ENCODE measurements at places on chromosomes 1 and 21. TPM values are rescaled to one million over a fixed set of nuclear protein-coding genes. Genes with fewer than 3 reads are reported as not detected.

DNA sequence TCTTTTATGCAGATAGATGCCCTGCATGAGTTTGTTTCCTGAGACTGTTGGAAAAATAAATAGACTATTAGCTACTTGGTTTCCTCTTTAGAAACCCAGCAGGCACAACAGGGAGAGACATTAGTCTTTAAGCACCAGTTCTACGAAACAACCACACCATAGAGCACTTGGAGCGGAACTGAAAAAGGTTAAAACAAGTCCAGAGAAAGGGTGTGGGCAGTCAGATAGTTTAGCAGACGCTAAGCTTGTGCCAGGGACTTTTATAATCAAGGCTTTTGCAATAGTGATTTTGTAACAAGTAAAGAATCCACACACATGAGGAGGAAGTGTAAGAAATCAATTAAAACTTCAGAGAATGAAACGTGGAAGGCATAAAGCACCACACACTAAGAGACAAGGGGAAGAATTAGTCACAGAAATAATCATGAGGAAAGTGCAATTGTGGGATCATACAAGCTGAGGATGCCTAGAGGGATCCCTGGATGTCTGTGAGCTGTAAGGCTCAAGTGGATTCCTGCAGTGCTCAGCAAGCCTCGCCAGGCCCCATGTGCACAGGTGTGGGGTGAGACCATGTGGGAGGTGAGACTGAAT is 37.8 kb upstream of the TLR5 start:
- DNase-seq: no peak
- peaks cover 1% of the 10 kb centered on the region for H3K36me3 ChIP-seq

DNA sequence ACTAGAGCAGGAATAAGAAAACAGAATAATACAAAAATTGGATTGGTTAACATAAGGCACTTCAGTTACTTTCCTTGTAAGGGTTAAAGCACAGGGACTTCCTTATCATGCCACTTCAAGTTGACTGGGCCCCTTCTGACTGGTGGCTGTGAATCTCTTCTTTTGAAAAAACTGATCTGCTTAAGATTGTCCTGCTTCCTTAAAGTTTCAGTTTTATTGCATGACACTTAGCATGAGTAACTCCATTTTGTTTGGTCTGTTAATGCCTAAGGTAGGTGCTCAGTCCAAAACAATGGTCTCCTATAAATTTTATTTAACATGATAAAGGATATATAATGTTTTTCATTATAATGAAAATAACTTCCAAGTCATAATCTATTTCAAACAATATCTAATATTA is 37.6 kb downstream of the UBE2U start:
- no peak overlapping the region for H3K4me3 ChIP-seq
- H3K4me1 ChIP-seq: peaks cover 36% of the 10 kb centered on the region
- no peaks in the 10 kb centered on the region for H3K36me3 ChIP-seq
- H3K27ac ChIP-seq: no peak overlapping the region
- no peaks in the 10 kb centered on the region for H3K27me3 ChIP-seq

The MAN1A2 gene
- 45.1 TPM for total RNA-seq

- no peaks in the 10 kb centered on the region for H3K36me3 ChIP-seq
- no peak overlapping the region for H3K4me3 ChIP-seq
- no peaks in the 10 kb centered on the region for H3K4me1 ChIP-seq
These were observed 450.4 kb downstream of the MATN1 start for GRCh38 chr1:30273021-30273325.

DNA sequence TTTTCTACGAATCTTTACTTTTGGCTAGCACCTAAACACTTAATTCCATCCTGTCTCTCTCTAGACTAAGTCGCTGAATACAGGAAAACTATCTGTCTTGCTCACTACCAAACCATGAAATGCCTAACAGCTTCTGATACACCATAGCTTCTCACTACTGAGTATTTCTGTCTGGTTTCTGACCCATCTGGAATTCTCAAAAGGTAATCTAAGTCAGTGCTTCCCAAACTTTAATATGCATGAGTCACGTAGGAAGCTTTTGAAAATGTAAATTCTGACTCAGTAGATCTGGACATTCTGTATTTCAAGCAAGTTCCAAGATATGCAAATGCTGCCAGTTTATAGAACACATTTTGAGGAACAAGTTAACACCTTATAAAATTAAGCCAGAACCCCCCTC is 9.2 kb upstream of the OVGP1 start:
- no peak overlapping the region for H3K27ac ChIP-seq
- peaks cover 26% of the 10 kb centered on the region for H3K36me3 ChIP-seq
- no peak overlapping the region for H3K4me3 ChIP-seq
- no peaks in the 10 kb centered on the region for H3K27me3 ChIP-seq
- DNase-seq: no peak
- no peaks in the 10 kb centered on the region for H3K4me1 ChIP-seq

- H3K4me1 ChIP-seq: peaks cover 70% of the 10 kb centered on the region
- H3K27me3 ChIP-seq: no peaks in the 10 kb centered on the region
- no peaks in the 10 kb centered on the region for H3K36me3 ChIP-seq
- no peak overlapping the region for H3K4me3 ChIP-seq
- H3K27ac ChIP-seq: peak overlapping the region; percentile 60
- no peak for DNase-seq
These were observed 83.5 kb downstream of the MAN1C1 start for GRCh38 chr1:25700144-25700523.

DNA sequence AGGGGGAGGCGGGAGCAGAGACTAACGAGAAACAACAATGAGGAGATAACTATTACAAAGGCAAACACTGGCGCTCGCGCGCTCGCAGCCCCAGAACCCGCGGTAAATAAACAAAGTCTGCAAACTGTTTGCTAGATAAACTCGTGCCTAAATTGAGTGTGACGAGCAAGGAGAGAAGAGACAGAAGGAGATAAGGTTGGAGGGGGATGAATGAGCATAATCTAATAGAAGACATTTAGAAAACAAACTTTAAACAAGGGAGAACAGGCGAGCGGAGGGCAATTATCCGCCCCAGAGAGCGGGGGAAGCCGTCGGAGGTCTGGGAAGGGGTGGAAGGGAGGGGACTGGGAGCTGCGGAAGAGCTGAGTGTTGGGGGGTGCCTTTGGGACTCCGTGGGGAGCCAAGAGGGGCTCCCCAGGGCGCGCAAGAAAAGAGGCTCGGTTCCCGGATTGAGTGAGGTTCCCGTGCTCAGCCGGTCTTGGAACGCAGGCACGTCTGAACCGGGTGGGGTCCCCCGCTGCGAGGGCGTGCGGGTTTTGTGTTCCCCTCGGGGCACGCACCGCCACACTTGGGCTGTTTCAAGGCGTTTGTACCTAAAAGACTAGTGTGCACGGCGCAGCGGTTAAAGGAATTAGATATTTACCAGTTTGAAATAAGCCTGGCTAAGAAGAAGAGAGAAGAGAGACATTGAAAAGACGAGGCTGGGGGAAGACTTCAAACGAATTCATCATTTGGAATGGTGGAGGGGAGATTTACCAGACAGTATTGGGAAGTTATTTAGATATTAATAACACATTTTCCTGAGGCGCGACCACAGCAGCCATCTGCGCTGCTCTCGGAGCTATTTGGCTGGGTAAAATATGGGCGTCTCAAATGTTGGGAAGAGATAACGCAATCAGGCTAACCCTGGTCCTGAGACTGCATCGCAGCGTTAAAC is 10.6 kb downstream of the PAX7 start:
- no peak overlapping the region for H3K4me3 ChIP-seq
- H3K36me3 ChIP-seq: no peaks in the 10 kb centered on the region
- peaks cover 10% of the 10 kb centered on the region for H3K4me1 ChIP-seq
- DNase-seq: no peak

GRCh38 chr1:41535716-41536115 is 51.2 kb upstream of the EDN2 start:
- H3K4me3 ChIP-seq: no peak overlapping the region
- H3K27ac ChIP-seq: no peak overlapping the region
- peaks cover 8% of the 10 kb centered on the region for H3K27me3 ChIP-seq
- DNase-seq: peak; percentile 28

GRCh38 chr1:184958554-184959353 is 15.6 kb downstream of the NIBAN1 start:
- H3K27ac ChIP-seq: peak overlapping the region; percentile 25
- no peaks in the 10 kb centered on the region for H3K27me3 ChIP-seq
- no peak for DNase-seq
- H3K4me1 ChIP-seq: peaks cover 27% of the 10 kb centered on the region

The CNKSR1 gene
- total RNA-seq: 0.80 TPM

DNA sequence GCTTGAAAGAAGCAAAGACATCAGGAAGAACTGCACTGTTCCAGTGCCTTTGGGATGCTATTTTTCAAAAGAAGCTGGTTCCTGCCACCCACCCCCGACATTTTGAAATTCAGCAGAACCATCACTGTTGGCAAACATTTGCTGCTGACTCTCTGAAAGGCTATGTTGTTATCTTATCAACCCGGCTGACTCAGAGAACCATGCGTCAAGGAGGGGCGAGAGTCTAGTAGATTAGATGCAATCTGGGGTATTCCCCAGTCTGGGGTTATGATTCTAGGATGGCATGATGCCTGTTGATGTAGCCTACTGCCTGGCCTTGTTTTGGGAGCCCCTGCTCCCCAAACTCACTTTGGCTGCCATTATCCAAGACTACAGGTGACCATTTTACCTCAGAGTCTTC is 267.8 kb upstream of the RUNX1 start:
- DNase-seq: no peak
- H3K4me1 ChIP-seq: no peaks in the 10 kb centered on the region
- no peaks in the 10 kb centered on the region for H3K36me3 ChIP-seq
- H3K27ac ChIP-seq: no peak overlapping the region

DNA sequence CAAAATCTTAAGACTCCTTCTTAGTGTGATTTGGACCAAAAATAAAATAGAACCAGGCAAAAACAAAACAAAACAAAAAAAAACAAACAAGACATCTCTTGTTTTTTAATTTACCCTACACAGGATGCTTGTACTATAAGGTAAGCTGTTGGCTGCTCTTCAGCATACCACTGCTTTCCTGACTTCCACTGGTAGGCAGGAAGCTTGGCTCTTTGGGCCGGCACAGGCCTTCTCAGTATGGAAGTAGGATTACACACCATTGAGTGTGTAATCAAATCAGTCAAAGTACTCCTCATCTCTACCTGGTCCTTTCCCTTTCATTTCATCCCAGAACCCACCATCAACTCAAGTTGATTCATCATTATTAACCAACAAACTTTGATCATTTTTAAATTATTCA is 61.9 kb upstream of the RGS1 start:
- peaks cover 40% of the 10 kb centered on the region for H3K4me1 ChIP-seq
- no peak overlapping the region for H3K27ac ChIP-seq
- no peaks in the 10 kb centered on the region for H3K27me3 ChIP-seq

DNA sequence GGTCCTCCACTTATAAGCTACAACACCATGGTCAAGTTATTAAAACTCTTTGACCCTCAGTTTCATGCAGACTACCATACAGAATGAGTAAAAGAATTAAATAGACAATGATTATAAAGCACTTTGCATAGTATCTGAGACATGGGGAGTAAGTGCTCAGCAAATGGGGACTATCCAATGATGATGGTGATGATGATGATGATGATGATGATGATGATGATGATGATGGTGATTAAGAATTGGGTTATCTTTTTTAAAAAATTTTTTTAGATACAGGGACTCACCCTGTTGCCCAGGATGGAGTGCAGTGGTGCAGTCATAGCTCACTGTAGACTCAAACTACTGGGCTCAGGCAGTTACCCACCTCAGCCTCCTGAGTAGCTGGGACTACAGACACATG is 8.1 kb upstream of the EPS15 start:
- no peaks in the 10 kb centered on the region for H3K36me3 ChIP-seq
- no peaks in the 10 kb centered on the region for H3K4me1 ChIP-seq

GRCh38 chr1:164602101-164602422 is 43.1 kb downstream of the PBX1 start:
- no peak overlapping the region for H3K4me3 ChIP-seq
- H3K36me3 ChIP-seq: peaks cover 2% of the 10 kb centered on the region
- DNase-seq: no peak
- H3K4me1 ChIP-seq: peaks cover 43% of the 10 kb centered on the region

GRCh38 chr21:44885615-44886014 is 12.1 kb upstream of the PTTG1IP start:
- H3K4me3 ChIP-seq: no peak overlapping the region
- peaks cover 15% of the 10 kb centered on the region for H3K4me1 ChIP-seq
- peaks cover 10% of the 10 kb centered on the region for H3K27me3 ChIP-seq
- no peak for DNase-seq
- H3K27ac ChIP-seq: no peak overlapping the region

DNA sequence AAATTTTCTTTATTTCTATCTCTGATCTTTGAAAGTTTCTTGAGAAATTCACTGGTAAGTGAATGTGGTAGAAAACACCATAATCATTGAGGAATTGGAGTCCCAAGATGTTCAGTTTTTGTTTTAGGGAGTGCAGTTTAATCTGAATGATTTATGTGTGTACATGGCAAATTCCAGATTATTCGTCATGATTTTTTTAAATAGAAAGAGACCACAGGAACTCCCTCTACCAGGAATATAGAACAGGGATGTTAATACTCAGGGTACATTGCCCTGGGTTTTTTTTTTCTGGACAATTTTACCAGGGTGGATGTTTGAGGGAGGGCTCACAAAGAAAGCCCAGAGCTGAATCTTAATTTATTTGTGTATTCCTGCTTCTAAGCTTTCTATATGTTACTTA is 109.0 kb downstream of the VPS13D start:
- peaks cover 69% of the 10 kb centered on the region for H3K4me1 ChIP-seq
- H3K27me3 ChIP-seq: no peaks in the 10 kb centered on the region
- no peak overlapping the region for H3K4me3 ChIP-seq
- no peak for DNase-seq
- peaks cover 21% of the 10 kb centered on the region for H3K36me3 ChIP-seq

DNA sequence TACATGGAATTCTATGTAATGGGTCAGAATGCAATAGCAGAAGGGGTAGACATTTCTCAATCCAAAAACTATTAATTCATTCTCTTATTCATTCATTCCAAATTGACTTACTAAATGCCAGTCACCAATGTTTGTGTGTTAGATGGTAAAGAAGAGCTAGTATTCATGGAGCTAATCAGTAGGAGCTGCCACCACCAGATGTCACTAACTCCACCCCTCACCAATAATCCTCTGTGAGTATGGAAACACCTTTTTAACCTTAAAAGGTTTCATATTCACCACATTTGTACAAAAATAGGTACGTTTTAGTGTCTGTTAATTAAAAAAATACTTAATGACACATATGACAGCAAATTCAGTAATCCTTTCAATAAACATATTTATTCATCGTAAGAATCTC is 131.8 kb upstream of the PKN2 start:
- H3K27ac ChIP-seq: no peak overlapping the region
- H3K4me3 ChIP-seq: no peak overlapping the region
- no peak for DNase-seq

DNA sequence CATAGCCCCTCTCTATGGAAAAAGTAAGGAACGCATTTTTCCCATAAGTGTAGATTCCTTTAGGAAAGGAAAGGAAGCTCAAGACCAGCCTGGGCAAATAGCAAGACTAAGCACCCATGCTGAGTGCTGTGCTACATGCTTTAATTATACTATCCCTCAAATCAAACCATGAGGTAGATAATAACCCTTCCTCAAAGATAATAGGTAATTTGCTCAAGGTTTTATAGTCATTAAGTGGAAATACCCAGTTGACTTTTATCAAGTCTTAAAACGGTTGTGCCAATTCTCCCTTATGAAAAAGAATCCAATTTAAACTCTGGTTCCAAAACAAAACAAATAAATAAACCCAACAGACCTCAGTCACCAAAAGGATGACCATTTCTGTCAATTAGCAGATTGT is 3.4 kb downstream of the KIAA0319L start:
- no peak overlapping the region for H3K4me3 ChIP-seq

Measured in chondrocyte (in vitro differentiated cells).